ENCODE measurements at places on chromosomes 13 and 19.

DNA sequence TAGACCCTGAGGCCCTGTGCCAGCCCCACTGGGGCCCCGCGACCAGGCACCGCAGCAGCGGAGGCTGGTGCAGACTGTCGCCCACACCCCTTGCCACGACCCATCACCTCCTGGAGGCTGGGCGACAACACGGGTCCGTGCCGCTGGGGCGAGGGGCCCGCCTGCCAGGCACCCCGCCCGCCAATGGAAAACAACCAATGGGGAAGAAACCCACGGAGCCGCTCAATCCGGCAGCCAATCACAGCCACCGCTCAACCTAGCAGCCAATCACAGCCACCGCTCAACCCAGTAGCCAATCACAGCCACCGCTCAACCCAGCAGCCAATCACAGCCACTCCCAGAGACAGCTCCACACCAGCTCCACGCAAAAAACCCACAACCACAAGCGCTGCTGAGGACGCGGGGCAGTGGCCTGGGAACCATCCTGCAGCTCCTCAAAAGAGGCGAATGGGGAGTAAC, 29.7 kb downstream of the GPX4 start:
- no peaks in the 10 kb centered on the region for H3K27me3 ChIP-seq
- H3K4me1 ChIP-seq, result no peaks in the 10 kb centered on the region
- H3K4me3 ChIP-seq, result no peak overlapping the region
- peak overlapping the region; percentile 69 for H3K27ac ChIP-seq
- no peaks in the 10 kb centered on the region for H3K36me3 ChIP-seq

DNA sequence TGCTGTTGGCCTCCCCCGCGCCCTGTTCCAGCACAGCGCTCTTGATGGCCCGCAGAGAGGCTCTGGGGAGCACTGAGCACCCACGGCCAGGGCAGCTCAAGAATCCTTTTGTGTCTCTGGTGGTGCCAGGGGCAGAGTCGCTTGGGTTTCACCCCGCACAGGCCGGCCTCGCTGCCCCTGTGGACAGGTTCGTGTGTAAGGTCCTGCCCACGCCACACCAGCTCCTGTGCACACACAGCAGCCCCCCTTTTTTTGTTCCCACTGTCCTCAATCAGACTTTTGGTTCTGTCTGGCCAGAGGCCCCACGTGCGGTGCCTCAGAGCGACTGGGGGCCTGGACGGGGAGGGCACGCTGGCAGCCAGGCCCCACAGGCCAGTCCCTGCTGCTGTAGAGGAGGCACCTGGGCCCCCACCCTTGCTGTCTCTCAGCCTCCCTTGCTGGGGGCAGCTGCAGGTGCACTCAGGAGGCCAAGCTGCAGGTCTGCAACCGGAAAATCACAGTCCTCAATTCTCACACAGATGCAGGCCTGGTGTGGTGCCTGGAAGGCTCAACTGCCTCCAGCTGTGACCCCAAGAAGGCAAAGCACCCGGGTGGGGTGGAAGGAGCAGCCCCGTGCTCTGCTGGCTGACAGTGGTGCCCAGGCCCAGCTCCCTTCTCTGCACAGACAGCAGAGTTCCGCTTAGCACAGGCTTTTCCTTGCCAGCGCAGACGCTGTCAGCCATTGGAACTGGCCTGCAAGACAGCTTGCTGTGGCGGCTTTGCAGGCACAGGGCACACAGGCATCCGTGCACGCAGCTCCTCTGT, 12.6 kb upstream of the F7 start:
- DNase-seq, result no peak
- H3K4me1 ChIP-seq, result no peaks in the 10 kb centered on the region
- H3K27me3 ChIP-seq, result no peaks in the 10 kb centered on the region
- no peak overlapping the region for H3K27ac ChIP-seq
- no peak overlapping the region for H3K4me3 ChIP-seq
- peaks cover 13% of the 10 kb centered on the region for H3K36me3 ChIP-seq

- H3K4me3 ChIP-seq, result no peak overlapping the region
- H3K4me1 ChIP-seq, result peaks cover 9% of the 10 kb centered on the region
- DNase-seq, result peak; percentile 64
- H3K27me3 ChIP-seq, result no peaks in the 10 kb centered on the region
- H3K27ac ChIP-seq, result peak overlapping the region; percentile 75
These were observed 3.9 kb upstream of the PRX start for GRCh38 chr19:40416918-40417642.

DNA sequence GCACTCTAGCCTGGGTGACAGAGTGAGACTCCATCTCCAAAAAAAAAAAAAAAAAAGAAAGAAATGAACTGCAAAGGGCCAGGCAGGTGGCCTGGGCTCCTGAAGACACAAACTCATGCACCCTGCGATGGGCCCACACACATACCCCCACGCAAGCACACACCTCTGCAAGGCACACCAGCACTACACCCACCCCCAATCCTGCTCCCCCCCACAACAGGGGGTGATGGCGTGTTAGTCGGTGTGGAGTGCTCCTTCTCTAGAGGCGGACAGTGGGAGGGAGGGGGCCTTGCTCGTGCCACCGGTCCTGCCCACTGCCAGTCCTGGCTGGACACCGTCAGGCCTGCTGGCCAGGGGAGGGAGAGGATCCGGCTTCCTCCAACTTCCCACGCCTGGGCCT, 1.6 kb upstream of the SLC8A2 start:
- no peak overlapping the region for H3K4me3 ChIP-seq
- no peaks in the 10 kb centered on the region for H3K27me3 ChIP-seq
- H3K36me3 ChIP-seq, result no peaks in the 10 kb centered on the region
- DNase-seq, result no peak

DNA sequence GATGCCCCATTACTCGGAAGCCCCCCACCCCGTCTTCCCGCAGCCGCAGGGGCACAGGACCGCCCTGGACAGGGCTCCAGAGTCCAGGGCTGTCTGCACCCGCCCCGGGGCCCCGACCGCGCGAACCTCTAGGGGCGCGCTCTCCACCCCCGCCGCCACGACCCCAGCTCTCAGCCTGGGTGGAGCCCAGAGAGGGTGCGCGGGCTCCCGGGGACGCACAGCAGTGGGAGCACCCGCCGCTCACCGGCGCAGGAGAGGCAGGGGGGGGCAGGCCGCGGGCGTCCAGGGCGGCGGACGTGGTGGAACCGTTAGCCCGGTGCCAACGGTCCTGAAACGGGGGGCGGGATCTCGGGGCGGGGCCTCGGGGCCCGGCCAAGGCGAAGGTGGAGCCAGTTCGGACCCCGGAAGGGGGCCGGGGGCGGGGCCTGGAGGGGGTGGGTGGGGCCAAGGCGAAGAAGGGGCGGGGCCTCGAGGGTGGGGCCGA, at the start of gene ATP8B3:
Gene ATP8B3, minus strand, starts transcription at position 335 of the 484 bp plus-strand sequence. CDS start 540 bp downstream, outside the sequence.
- peaks cover 6% of the 10 kb centered on the region for H3K4me1 ChIP-seq
- H3K4me3 ChIP-seq, result peak within 1 kb of the TSS; percentile 35
- peaks cover 20% of the 10 kb centered on the region for H3K36me3 ChIP-seq

- DNase-seq, result no peak
- no peaks in the 10 kb centered on the region for H3K36me3 ChIP-seq
- H3K27ac ChIP-seq, result no peak overlapping the region
- H3K4me3 ChIP-seq, result no peak overlapping the region
- no peaks in the 10 kb centered on the region for H3K27me3 ChIP-seq
These were observed 47.6 kb downstream of the CHST8 start for GRCh38 chr19:33669376-33669775.

DNA sequence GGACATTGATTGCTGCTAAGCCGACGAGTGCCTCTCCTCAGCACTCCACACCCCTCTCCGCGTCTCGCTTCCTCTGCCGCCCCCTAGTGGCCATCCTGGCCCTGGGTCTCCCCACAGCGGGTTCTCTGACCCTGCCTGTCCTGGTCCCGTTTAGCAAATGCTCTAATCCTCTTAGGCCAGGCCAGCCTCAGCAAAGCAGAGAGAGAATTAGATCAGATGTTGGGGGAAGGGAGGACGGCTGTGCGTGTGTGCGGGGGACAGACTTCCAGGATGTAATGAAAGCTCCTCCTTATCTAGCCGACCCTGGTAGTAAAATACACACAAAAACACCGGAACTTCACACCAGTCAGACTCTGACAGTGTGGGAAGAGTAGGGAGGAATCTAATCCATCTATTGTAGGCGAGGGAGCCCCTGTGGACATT, 4.5 kb downstream of the TPRX2 start:
- no peaks in the 10 kb centered on the region for H3K36me3 ChIP-seq
- no peaks in the 10 kb centered on the region for H3K4me1 ChIP-seq
- no peak overlapping the region for H3K27ac ChIP-seq

- H3K27ac ChIP-seq, result no peak overlapping the region
- DNase-seq, result no peak
- no peaks in the 10 kb centered on the region for H3K27me3 ChIP-seq
- no peaks in the 10 kb centered on the region for H3K36me3 ChIP-seq
These were observed 11.8 kb upstream of the CEACAM1 start for GRCh38 chr19:42540071-42540553.

GRCh38 chr19:34298891-34299520, 44.7 kb downstream of the GARRE1 start:
- no peaks in the 10 kb centered on the region for H3K36me3 ChIP-seq
- no peaks in the 10 kb centered on the region for H3K27me3 ChIP-seq
- DNase-seq, result no peak
- H3K4me3 ChIP-seq, result no peak overlapping the region
- H3K27ac ChIP-seq, result no peak overlapping the region

DNA sequence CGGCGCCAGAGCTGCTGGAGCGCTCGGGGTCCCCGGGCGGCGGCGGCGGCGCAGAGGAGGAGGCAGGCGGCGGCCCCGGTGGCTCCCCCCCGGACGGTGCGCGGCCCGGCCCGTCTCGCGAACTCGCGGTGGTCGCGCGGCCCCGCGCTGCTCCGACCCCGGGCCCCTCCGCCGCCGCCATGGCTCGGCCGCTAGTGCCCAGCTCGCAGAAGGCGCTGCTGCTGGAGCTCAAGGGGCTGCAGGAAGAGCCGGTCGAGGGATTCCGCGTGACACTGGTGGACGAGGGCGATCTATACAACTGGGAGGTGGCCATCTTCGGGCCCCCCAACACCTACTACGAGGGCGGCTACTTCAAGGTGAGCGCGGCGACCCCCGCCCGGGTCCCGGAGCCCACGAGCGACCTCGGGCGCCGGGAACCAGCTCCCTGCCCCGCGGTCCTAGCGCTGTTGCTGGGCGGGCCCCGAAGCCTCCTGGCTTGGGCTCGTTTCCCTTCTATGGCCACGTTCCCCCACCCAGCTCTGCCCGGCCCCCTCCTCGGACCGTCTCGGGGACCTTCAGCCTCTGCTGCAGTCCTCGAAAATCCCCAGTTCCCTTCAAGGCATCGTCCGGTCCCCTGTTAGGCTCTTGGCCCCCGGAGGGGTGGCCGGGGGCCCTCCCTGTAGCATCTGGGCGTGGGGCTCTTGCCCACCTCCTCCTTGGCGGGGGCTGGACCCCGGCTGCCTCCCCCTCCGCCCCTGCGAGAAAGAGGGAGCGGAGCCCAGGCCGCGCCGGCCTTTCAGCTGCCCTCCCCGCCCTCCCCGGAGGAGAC, at the start of gene CDC34:
Gene CDC34, plus strand, starts transcription at position 8 of the 808 bp plus-strand sequence. Its CDS starts 172 bp downstream, at position 180.
- H3K27me3 ChIP-seq, result no peaks in the 10 kb centered on the region
- H3K4me1 ChIP-seq, result peaks cover 23% of the 10 kb centered on the region
- DNase-seq, result no peak
- H3K4me3 ChIP-seq, result peak within 1 kb of the TSS; percentile 95
- peak within 1 kb of the TSS; percentile 83 for H3K27ac ChIP-seq

GRCh38 chr19:54275951-54276350, 5.0 kb downstream of the LILRB2 start:
- H3K27me3 ChIP-seq, result no peaks in the 10 kb centered on the region
- H3K36me3 ChIP-seq, result no peaks in the 10 kb centered on the region
- H3K4me1 ChIP-seq, result no peaks in the 10 kb centered on the region
- H3K4me3 ChIP-seq, result no peak overlapping the region
- DNase-seq, result no peak

DNA sequence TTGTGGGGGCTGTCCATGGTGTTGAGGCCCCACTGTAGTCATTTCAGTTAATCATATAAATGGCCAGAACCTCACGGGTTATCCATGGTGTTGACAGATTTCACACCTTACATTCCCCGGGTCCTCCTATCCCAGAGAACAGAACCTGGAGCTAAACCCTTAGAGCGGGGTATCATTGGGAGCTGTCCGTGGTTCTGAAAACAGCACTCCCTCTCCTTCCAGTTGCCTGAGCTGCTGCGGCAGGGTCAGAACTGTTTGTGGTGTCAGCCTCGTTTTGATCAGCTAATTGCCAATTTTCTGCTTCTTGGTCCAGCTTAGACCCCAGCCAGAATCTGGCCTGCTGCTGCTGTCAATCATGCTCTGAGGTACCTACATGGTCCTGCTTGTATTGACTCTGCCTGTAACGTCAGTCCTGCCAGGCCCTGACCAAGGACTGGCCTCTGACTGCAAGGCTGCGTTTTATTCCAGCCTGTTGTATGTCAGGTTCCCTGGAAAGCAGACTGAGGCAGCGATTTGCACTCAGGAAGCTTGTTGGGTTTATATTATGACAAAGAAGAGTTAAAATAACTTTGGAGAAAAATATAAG, 55.8 kb upstream of the KCTD15 start:
- no peaks in the 10 kb centered on the region for H3K4me1 ChIP-seq
- no peak overlapping the region for H3K4me3 ChIP-seq
- H3K27ac ChIP-seq, result no peak overlapping the region
- no peaks in the 10 kb centered on the region for H3K36me3 ChIP-seq
- DNase-seq, result no peak

GRCh38 chr13:61709258-61709657, 293.6 kb upstream of the PCDH20 start:
- DNase-seq, result no peak
- H3K27ac ChIP-seq, result no peak overlapping the region
- H3K4me1 ChIP-seq, result no peaks in the 10 kb centered on the region

DNA sequence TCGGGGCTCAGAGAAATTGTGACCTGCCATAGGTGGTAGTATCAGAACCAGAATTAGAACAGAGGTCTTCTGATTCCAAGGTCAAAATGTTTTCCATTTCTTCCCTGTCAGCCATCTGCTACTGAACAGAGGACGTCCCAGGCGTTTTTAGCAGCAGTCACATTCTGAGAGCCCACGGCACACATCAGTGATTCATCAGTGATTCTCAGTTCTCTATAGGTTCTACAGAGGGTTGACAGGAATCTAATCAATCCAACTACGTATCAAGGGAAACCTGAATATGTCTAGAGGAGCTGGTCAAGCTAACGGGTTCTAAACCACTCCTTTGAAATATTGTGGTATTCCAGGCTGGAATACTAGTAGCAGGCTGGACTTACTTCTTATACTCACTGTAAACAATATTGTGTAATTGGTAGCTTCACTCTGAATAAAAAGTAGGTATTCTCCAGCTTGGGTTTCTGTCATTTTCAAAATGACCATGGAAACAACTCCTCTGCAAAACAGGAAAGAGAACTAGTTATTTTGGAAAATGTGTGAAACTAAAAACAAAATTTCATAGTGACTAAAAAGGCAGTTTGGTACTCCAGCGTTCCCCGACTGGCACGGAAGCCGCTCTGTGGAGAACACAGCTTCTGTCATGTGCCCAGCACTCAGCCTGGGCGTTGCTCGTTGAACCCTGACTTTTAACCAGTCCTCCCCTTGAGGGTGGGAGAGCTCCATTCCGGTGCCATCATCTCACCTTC, 43.2 kb downstream of the FLT3 start:
- no peak overlapping the region for H3K4me3 ChIP-seq
- no peak overlapping the region for H3K27ac ChIP-seq
- H3K4me1 ChIP-seq, result no peaks in the 10 kb centered on the region
- no peak for DNase-seq
